ENCODE measurements at places on chromosomes 3 and 15.

DNA sequence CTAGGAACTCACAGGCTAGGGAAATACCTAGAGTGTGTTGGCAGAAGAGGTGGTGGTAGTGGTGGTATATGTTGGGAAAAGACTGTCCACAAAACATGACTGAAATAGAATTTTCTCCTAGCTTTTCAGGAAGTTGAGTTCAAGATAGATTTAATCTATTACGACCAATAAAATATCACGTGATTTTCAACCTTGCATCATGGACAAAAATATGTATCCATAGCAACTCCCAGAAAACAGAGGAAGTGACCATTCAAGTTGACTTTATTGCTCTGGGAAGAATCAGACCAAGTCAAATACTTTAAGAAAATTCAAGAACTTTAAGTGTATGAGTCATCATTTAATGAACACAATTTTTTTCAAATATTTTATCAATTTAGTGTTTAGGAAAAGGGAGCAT, 347.0 kb upstream of the ZNF385D start:
- DNase-seq, result no peak

GRCh38 chr3:37255990-37256308, 81.6 kb upstream of the LRRFIP2 start:
- no peak for DNase-seq

GRCh38 chr3:133958071-133958805, 62.6 kb upstream of the RAB6B start:
- DNase-seq, result no peak

GRCh38 chr15:80207887-80208286, 44.1 kb downstream of the CTXND1 start:
- DNase-seq, result no peak

DNA sequence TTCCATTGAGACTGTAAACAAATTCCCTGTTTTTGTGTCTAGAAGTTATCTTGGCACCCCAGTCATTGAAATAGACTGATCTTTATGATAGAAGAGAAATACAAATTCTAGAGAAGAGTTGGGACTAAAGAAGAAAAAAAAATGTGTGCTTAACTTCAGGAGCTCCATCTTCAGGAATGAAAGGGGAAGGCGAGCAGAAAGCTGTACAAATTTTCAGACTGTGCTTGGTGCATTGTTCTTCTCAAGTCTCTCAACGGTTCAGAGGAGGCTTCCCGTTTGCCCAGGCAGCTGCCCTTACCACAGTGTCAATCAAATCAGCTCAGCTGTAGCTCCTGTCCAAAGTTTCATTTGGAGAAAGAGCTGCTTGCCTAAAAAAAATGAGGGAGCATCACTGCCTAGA, 41.7 kb downstream of the OXSM start:
- DNase-seq, result no peak

DNA sequence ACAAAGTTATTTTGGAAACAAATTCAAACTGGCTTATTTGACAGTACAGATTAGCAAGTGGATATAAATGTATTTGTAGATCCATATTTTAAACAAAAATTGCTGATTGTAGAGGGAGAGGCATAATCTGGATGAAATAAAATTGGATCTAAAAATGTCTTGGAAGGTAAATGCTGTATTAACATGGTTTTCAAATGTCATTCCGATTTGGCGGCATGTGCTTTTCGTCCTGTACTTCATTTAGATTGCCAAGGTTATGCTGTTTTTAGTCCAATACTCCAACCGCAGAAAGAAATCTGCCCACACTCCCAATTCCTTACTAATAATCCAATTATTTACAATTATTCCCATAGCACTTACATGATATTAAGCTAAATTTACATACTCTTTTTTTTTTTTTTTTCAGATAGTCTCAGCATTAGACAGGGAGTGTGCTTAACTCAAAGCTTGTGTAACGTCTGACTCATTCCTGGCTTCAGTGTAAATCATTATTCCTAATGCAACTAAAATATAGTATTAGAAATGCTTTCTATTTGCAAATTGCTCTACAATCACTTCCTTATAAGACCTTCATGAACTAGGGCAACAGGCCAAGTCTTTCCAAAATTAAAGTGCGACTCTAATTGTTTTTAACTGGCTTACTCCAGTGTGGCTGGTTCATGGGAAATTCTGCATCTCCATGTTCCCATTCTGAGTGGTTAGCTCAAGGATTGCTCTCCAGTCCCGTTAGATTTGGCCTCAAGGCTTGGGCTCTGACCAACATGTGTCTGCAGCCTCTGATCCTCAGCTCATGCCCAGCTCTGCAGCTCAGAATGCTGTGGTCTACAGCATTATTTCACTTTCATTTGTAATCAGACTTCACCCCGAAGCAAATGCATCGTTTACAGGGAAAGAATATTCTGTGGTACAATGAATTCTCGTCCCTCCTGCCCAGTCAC, 103.9 kb downstream of the FBN1 start:
- DNase-seq, result no peak

GRCh38 chr3:73614419-73614818, 10.3 kb downstream of the PDZRN3 start:
- no peak for DNase-seq

GRCh38 chr15:28957606-28958498, 72.1 kb downstream of the APBA2 start:
- DNase-seq, result no peak
